CD4-positive, alpha-beta T cell treated with Interleukin-10 for 1 hour (primary cell): ENCODE measurements at places on chromosomes 12 and 14.

DNA sequence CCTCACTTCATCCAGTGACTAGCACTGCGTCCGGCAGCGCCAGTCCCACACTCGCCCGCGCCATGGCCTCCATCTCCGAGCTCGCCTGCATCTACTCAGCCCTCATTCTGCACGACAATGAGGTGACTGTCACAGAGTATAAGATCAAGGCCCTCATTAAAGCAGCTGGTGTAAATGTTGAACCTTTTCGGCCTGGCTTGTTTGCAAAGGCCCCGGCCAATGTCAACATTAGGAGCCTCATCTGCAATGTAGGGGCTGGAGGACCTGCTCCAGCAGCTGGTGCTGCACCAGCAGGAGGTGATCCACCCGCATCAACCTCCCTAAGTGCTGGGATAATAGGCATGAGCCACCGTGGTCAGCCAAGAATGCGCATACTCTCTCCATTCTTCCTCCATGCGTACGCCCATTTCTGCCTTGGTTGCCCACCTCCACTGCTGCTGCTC, 59.9 kb downstream of the IRF2BPL start:
- DNase-seq = no peak

DNA sequence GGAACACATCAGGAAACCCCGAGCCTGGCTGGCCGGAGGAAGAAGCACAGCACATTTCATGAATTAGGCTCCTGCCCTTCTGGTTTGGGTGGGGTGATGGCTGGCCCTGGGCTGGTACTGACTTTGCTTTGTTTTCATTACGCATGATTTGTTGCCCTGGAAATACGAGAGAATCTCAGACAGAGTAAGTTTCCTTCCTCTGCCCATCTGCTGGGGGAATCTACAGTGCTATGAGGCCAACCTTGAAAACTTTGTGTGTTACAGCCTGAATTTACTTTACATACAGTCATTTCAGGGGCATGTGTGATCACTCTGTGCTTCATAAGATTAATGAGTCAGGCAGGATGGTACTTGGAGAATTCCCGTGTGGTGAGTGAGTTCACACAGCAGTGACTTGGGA, 20.5 kb upstream of the SLC5A8 start:
- DNase-seq = no peak

- no peak for DNase-seq
These were observed 1.4 kb upstream of the KERA start for GRCh38 chr12:91059211-91059610.

GRCh38 chr12:116273813-116274550, 3.5 kb downstream of the MED13L start:
- DNase-seq = no peak

GRCh38 chr14:83470959-83471695, 1937.5 kb upstream of the SEL1L start:
- no peak for DNase-seq

GRCh38 chr12:109681986-109682707, 31.5 kb upstream of the FAM222A start:
- no peak for DNase-seq
